RKO (cell line): ENCODE measurements at places on chromosomes 5 and 9.

GRCh38 chr9:93268551-93269314 is 84.8 kb downstream of the WNK2 start:
- no peak for DNase-seq

DNA sequence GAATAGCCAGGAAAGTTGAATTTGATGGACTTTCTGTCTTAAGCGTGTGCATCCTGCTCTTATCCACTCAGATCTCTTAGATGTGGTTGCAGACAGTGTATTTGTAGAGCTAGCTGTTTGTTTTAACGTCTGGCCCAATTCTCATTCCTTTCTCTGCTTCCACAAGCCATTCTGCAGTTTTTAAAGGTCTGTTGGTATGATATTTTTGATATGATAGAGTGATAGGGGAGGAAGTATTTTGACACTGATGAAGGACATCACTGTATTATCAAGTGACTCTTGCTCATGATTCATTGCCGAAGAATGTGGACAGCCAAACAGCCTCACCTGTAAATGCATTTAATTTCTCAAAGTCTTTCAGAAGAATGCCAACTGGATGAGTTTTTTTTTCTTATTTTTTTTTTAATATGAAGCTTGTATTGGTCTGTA is 4.5 kb downstream of the TJP2 start:
- no peak for DNase-seq

- no peak for DNase-seq
These were observed 505.9 kb upstream of the CCNG1 start for GRCh38 chr5:162931501-162931900.

GRCh38 chr5:6431214-6432195 is 17.2 kb upstream of the UBE2QL1 start:
- no peak for DNase-seq

- no peak for DNase-seq
These were observed 5.7 kb downstream of the CDO1 start for GRCh38 chr5:115810761-115811160.

GRCh38 chr5:138979684-138980280 is 104.6 kb upstream of the LRRTM2 start:
- no peak for DNase-seq

GRCh38 chr5:1789834-1790471 is 9.7 kb downstream of the MRPL36 start:
- peak; percentile 64 for DNase-seq

DNA sequence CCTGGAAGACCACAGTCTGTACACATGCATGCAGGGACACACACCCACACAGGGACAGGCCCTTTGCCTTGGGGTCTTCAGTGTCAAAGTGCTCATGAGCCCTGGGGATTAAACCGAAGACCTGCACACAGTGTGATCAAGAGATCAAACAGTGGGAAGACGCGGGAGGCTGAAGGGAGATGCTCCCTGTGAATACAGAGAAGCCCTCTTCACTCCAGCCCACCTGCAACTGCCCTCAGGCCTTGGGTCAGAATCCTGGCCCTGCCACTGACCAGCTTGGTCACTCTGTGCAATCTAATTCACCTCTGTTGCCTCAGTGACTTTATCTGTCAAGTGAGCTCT is 2.9 kb downstream of the RALGDS start:
- no peak for DNase-seq
